ENCODE measurements at places on chromosomes 2 and 18.

- DNase-seq = no peak
Measured at GRCh38 chr18:13730481-13730880, 4.0 kb downstream of the RNMT start.

- DNase-seq = no peak
Measured at GRCh38 chr2:233474308-233475160, 92.0 kb downstream of the USP40 start.

- no peak for DNase-seq
Measured at GRCh38 chr2:37848451-37848850, 76.6 kb upstream of the RMDN2 start.

GRCh38 chr2:209389171-209389618 is 34.7 kb upstream of the MAP2 start:
- DNase-seq = no peak

DNA sequence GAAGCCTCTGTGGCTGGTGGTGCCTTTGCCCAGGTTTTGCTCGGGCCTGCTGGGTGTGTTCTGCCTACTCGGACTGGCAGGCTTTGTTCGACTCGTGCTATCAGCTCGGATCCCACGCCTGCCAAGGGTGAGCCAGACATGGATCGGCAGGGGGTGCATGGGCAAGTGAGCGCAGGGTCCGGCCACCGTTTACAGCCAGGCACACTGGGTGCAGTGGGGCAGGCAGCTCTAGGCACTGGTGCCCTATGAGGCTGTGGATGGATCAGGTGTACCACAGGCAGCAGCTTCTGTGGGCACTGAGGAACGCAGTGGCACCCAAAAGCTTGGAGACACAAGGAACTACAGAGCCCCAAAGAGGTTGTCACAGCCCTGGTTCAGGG is 25.6 kb downstream of the MARCHF7 start:
- no peak for DNase-seq

GRCh38 chr2:236512902-236513435 is 56.7 kb upstream of the ACKR3 start:
- peak; percentile 47 for DNase-seq

- DNase-seq = no peak
Measured at GRCh38 chr2:230643576-230644291, 68.9 kb upstream of the CAB39 start.

- DNase-seq = no peak
Measured at GRCh38 chr2:70709275-70710037, 58.5 kb downstream of the ADD2 start.

- no peak for DNase-seq
Measured at GRCh38 chr2:64086347-64087082, 57.7 kb downstream of the PELI1 start.

GRCh38 chr2:220143336-220143735 is 515.9 kb downstream of the SLC4A3 start:
- DNase-seq = peak; percentile 11

- DNase-seq = no peak
Measured at GRCh38 chr2:142100139-142100873, 30.5 kb downstream of the LRP1B start.

DNA sequence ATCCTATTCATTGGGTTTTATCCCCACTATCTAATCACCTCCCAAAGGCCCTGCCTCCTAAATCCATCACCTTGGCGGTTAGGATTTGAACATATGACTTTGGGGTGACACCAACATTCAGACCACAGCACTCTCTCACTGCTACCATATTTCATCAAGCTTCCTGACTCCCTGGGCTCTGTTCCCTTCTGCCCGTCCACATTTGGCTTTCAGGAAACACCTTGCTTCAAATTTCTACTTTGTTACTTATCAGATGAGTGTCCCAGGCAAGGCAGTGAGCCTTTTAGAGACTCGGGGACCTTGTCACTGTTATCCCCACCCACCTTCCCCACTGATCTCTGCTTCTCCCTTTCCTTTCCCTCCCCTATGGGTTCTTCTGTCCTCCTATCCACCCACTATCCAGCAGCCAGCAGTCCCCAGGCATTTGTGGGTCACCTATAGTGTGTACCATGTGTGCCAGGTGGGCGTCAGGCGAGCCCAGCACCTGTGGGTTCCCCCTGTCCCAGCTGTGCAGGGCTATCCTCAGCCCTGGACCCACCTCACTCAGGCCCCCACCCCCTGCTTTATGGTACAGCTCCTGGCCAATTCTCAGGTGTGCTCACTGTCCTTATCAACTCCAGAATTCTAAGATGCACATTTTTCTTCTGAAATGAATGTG is 230.9 kb downstream of the LOXHD1 start:
- no peak for DNase-seq

DNA sequence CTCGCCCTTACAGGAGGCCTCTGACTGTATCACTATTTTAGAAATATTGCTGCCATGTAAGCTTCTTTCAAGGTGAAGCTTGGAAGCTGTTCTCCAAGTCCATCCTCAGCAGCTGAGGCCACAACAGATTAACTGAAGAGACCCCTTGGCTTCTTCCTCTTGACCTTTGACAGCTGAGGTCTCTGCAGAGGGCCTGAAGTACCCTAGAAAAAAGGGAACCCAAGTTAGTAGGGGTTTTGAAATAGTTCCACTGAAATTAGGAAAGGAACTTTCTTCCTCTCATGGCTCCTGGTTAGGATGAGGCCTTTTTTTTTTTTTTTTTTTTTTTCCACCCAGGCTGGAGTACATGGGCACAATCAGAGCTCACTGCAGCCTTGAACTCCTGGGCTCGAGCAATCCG is 15.5 kb upstream of the IHH start:
- no peak for DNase-seq

DNA sequence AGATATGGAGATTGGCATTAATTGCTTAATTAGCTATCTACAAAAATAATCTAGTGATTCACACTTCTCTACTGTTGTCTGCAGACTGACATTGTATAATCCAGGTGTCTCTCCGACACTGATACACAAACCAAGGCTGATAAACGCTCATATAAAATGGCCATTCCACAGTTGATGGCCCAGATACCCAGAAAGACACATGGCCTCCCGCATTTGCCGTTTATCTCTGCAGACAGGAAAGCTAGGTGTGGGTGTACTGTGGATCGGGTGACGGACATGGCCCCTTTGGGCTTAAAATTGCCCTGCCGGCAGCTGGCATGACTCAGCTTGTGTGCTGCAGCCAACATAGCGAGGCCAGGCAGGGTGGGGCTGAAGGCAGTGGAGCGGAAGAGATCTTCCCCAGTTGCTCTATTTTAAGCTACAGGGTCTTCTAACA is 18.5 kb downstream of the PMAIP1 start:
- peak; percentile 66 for DNase-seq

GRCh38 chr18:13800505-13801259 is 23.3 kb upstream of the MC5R start:
- peak; percentile 73 for DNase-seq

DNA sequence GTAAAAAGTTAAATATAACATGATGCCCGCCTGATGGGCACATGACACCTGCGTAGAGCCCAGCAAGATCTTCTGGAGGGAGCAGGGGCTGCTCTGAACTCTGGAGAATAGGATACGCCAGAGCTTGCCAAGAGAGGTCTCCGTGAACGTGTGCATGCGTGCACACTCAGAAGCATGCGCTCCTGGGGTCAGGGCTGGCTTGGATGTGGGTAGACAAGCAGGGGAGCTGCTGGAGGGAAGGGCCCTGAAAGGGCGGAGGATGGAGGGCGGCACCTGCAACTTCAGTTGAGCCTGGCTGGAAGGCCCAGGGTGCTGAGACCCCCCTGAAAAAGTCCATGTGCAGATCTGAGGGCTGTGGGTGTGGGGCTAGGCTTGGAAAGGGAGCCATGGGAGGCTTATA is 828.4 kb upstream of the SALL3 start:
- DNase-seq = no peak

GRCh38 chr18:6920099-6920955 is 190.8 kb downstream of the ARHGAP28 start:
- DNase-seq = peak; percentile 13

GRCh38 chr2:151637271-151637781 is 97.0 kb downstream of the NEB start:
- no peak for DNase-seq

DNA sequence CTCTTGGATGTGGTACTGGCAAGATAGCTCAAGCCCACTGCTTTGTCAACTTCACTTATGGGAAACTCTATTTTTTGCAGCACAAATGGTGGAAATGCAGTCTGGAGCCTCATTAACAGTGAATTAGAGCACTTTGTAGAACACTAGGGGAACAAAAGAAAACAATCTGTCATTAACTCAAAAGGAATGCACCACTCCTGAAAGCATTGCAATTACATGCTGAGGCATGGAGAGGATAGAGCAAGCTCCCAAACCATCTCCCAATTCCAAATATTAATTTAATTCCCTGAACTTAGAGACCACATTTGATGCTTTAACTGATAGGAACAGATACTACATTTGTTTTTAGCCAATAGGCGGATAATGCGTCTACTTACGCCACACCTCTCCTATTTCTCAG is 32.8 kb upstream of the TANC1 start:
- no peak for DNase-seq

- DNase-seq = peak; percentile 66
Measured at GRCh38 chr2:217047209-217047608, 187.3 kb upstream of the TNP1 start.

Measured in A549 (cell line).